SHP77 (cell line): ENCODE measurements at places on chromosomes 2 and 18.

DNA sequence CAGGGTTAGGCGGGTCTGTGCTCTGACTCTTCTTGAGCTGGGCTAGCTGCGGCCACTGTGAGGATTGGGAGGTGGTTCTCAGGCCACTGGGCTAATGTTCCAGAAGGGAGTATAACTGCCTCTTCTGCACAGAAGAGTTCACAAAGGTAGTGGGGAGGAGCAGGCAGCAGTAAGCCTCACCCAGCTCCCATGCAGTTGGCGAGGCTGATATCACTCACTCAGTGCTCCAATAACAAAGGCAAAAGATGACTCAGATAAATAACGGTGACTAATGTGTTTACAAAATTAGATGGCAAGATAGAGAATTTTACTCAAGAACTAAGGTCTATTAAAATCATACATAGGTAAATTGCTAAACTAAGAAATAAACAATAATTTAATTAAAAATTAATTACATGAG, 174.2 kb upstream of the TMEM200C start:
- DNase-seq: no peak

DNA sequence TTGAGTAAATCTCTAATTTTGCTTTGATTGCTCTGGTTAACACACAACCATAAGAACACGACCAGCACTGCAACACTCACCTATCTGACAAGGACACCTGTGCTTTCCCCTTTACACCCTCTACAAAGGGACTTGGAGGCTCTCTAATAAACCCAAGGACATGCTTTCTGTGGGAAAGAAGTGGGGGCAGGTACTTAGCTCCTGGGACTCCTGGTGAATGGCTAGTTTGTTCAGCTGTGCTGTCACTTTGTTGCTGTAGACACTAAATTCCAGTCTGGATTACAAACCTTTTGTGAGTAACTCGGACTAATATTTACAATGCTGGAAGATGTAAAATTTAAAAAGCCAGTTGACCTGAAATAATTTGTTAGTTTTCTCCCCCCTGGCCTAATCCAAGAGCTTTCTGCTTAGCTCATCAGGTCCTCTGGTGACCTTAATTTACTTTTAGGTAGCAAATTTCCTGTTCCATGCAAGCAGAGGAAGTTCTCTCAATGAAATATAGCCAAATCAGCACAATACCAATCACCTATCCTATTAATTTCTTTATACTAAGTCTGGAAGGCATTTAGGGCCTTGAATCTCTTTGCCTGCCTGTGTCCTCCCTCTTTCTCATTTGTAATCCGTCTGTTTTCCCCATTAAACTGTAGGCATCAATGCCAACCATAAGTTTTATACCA, 67.5 kb downstream of the PLCL1 start:
- no peak for DNase-seq

DNA sequence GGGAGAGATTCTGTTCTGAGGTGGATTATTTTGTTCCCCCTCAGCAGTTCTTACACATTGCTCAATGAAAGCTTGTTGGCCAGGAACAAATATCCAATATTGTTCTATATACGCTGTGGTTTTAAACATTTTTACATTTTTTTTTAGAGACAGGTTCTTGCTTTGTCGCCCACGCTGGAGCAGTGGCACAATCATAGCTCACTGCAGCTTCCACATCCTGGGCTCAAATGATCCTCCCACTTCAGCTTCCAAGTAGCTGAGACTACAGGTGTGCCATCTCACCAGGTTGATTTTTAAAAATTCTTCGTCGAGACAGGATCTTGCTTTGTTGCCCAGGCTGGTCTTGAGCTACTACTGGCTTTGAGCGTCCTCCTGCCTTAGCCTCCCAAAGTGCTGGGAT, 58.9 kb upstream of the KIF5C start:
- no peak for DNase-seq

DNA sequence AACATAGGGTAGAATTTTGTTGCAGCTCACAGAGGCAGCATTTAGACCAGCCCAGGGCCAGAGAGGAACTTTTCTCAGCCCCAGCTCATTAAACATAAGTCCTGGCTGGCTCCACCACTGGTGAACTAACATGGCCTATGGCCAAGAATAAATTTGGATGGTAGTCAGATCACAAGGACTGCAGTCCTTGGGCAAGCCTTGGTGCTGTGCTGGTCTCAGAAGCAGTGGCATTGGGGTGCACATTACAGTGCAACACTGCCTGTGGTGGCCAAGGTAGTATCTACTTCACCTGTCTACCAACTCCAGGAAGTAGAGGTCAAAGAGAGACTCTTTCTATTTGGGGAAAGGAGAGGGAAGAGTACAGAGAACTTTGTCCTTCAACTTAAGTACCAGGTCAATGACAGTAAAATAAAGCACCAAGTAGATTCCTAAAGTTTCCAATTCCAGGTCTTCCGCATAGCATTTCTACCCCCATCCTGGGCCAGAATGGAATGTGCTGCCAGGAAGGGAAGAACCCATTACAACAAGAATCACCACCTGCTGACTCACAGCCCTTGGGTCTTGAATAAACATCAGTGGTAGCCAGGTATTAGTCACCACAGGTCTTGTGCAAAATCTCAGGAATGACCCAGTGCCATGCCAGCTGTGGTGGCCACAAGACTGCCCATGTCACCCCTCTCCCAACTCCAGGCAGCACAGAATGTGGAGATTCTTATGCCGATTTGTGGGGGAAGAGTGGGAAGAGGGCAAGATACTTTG, 155.4 kb upstream of the FSIP2 start:
- no peak for DNase-seq

- no peak for DNase-seq
These were observed 402.8 kb downstream of the LRRTM4 start for GRCh38 chr2:77119333-77119732.

DNA sequence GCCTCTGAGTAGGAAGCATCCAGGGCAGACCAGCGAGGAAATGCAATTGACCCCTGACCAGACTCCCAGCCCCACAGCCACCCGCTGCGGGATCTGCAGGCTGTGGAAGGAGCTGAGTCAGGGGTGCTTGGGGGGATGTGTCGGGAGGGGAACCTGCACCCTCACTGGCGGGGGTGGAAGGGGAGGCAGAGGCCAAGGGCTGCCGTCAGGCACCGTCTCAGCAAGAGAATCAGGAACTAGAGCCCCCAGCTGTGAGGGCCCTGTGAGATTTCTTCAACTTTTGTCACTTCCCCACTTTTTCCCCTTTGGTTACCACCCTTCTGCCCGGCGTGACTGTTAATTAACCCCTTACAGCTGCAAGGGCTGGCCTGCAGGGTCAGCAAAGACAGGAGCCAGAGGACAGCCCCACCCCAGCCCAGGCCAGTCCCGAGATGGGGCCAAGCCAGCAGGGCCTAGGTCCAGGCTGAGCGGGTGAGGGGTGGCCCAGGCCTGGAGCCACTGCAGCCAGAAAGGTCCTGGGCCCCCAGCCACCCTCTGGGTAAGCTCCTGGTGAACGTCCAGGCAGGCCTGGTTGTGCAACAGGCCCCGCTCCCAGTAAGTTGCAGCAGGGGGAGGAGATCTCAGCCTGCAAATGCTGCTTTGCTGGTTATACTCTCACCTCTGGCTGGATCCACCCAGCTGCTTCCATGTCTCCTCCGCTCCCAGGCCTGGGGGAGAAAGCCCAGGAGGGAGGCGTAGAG, 147.0 kb upstream of the ID2 start:
- DNase-seq: no peak
